Liver (tissue), 10 donors: ENCODE measurements at places on chromosomes 11 and 22.

GRCh38 chr11:88375927-88376470, 38.5 kb upstream of the CTSC start:
- DNase-seq = no peak

GRCh38 chr11:74276581-74276980, 34.9 kb downstream of the P4HA3 start:
- no peak for DNase-seq

- DNase-seq = no peak
Observed at GRCh38 chr11:87493516-87493915, 455.8 kb downstream of the TMEM135 start.

- DNase-seq = no peak
Observed at GRCh38 chr11:95647871-95648270, 141.7 kb downstream of the FAM76B start.

- no peak for DNase-seq
Observed at GRCh38 chr22:30733181-30733631, 38.5 kb downstream of the OSBP2 start.

GRCh38 chr22:33706100-33706499, 214.2 kb downstream of the LARGE1 start:
- no peak for DNase-seq

DNA sequence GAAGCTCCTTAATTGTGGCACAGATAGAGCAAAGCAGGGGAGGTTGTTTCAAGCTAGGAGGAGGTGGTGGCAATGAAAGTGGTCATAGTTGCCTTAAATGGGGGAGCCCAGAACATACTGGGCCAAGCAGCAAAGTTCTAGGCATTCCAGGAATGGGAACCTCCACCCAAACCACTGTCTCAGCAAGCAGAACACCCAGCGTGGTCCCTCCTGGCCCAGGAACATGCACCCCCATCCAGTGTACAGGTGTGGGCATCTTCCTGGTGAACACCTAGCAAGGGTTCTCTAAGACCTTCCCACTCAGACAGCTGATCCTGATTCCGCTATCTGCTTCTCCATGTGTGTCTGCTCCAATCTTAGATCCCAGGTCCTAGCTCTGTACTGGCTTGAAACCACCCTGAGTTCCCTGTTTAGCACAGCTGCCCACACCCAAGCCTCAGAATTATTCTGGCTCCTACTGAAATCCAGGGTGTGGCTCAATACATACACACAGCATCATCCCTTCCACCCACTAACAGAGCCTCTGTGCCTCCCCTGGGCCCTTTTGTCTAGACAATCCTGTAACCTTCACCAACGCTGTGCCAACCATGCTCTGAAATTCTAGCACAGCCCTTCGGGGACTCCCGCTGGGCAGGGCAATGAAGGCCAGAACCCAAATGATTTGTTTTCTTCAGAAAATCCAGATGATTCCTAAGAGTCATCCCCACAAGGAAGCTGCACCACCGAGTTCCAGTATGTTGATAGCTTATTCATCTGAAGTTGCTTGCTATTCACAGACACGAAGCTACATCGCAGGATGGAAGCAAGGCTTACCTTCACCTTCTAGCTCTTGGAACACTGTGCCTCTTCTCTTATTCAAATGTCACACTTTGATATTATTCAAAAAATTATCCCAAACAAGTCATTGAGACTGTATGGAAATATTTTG, 76.6 kb downstream of the ABTB2 start:
- no peak for DNase-seq

- peak; percentile 86 for DNase-seq
Observed at GRCh38 chr11:86955361-86956120, at the start of gene FZD4. TSS of gene FZD4 (minus strand) at chr11:86955395. CDS start at chr11:86955085, 310 bp downstream.

DNA sequence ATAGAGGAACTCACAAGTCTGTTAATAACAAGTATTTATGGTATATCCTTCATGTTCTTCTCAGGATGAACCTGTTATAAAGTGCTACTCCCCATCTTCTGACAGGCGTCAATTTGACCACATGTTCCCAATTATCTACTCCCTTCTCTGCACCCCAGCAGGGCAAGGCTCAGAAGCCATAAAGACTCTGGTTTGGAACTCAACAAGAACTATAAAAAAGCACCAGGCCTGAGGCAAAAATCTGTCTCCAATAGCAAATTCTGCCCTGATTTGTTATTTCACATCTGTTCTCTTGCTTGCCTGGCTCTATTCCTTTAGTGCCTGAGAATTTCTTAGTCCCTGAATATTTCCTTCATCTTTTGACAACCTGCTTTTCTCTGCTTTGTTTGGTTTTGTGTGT, 618.2 kb upstream of the KIRREL3 start:
- no peak for DNase-seq

DNA sequence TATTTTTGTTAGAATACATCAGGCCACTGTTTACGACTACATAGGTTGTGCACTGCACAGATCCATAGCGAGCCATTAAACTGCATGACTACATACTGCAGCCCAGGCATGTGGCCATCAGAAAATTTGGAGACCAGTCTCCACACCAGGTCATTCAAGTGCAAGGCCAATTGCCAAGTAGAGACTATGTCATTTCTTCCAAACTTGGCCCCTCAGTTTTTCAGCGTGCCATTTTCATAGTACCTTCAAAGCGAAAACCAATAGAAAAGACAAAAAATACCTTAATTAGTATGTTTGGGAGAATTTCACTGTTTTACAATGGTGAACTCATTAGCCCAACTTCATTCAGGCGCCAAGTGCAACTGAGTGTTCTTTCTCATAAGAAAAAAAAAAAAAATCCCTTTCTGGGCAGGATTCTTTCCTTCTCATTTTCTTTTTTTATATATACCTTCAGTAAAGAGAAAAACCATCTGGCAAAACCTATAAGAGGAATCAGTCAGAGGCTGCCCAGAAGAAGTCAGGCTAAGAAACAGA, 30.4 kb downstream of the PAMR1 start:
- DNase-seq = no peak

GRCh38 chr11:96827164-96827563, 437.4 kb downstream of the JRKL start:
- no peak for DNase-seq

DNA sequence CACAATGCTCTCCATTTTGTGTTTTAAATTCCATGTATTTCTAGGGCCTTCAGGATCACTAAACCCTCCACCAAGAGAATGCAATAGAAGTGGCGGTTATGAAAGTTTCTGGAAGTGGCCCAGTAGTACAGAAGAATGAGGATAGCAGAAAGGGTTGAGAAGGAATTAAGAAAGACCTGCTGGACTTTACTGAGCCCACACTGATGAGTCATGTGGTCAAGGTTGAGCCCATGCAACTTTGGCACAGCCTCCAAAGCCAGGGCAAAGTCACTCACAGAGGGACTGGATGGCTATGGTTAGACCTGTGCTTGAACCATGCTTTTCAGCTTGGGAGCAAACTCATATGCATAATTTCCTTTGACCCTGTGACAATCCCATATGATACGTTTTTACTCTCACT, 102.9 kb upstream of the PLET1 start:
- DNase-seq = no peak

GRCh38 chr11:69509846-69510390, 28.5 kb downstream of the LINC01488 start:
- DNase-seq = no peak

GRCh38 chr11:10599388-10600175, 31.1 kb upstream of the LYVE1 start:
- no peak for DNase-seq

- no peak for DNase-seq
Observed at GRCh38 chr22:19631899-19632667, 82.2 kb upstream of the SEPTIN5 start.

DNA sequence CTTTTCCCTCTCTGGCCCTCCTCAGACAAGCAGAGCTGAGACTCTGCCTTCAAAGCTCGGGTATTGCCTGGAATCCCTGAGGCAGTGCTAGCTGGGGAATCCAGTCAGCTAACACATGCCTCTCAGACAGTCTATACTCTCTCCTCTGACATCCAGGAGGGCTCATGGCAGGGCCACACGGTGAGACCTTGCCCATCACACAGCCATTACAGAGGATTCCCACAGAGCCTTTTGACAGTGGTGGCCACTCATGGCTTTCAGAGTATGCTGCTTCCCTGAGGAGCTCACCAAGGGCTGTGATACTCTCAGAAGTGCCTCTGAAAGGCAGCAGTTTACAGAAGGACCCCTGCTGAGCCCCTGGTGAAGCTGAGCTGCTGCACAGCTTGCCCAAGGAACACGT, 165.3 kb downstream of the RRAS2 start:
- no peak for DNase-seq

- no peak for DNase-seq
Observed at GRCh38 chr11:68399916-68400315, 60.6 kb upstream of the PPP6R3 start.

DNA sequence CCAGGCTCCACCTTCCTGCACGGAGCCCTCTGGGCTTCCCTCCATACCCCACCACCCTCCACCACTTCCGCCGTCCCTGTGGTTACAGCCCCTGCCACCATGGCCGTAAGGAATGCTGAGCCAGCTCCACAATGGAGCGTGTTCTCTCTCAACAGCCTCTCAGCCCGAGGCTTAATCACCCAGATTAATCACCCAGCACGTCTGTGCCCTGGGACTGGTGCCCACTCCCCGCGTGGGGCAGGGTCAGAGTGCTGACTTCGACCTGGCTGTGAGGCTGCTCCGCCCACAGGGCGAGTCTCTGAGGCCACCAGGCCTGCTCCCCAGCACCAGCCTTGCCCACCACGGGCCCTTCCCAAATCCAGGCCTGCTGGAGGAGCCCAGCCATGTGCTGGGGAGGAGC, 4.0 kb upstream of the TH start:
- no peak for DNase-seq

GRCh38 chr11:113778111-113778910, 1.3 kb upstream of the CLDN25 start:
- DNase-seq = no peak

- DNase-seq = peak; percentile 78
Observed at GRCh38 chr11:8192016-8192895, 23.4 kb upstream of the RIC3 start.
